Adrenal gland (tissue), 19 donors: ENCODE measurements at places on chromosomes 2 and 18. TPM values are rescaled to one million over a fixed set of nuclear protein-coding genes. Genes with fewer than 3 reads are reported as not detected.

CHRND gene
- total RNA-seq = not detected

SERPINB13 gene
- not detected for total RNA-seq

MC4R gene
- total RNA-seq = 0.61 TPM

CCDC178 gene
- total RNA-seq = not detected

DNER gene
- total RNA-seq = 81.2 TPM

ATG9A gene
- 65.3 TPM for total RNA-seq

NEUROD1 gene
- not detected for total RNA-seq

BCL2 gene
- total RNA-seq = 3.8 TPM

SLC4A5 gene
- total RNA-seq = 0.35 TPM

SOCS6 gene
- total RNA-seq = 19.2 TPM

SCN3A gene
- total RNA-seq = 1.9 TPM

QPCT gene
- total RNA-seq = 115 TPM

AFG3L2 gene
- 42.0 TPM for total RNA-seq

TMEM37 gene
- 23.0 TPM for total RNA-seq
